ENCODE measurements at places on chromosomes 5 and 9. TPM values are rescaled to one million over a fixed set of nuclear protein-coding genes. Genes with fewer than 3 reads are reported as not detected.

DNA sequence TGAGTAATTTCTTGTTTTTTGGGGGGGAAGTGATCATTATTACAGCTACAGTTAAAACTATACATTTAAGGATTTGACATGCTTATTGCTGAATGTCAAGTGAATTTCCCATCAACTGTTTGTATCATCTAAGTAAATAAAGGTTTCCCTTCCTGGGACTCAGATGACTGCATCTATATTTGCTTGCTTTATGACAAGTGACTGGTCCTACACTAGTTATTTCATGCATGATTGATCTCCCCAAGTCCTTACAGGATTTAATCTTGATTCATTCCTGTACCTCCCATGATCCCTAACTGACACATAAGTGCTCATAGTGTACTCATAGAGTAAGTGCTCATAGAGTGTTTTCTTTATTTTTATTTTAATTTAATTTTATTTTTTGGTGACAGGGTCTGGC, 2.8 kb downstream of the TXNDC8 start:
- H3K4me1 ChIP-seq = no peaks in the 10 kb centered on the region
- no peak overlapping the region for H3K27ac ChIP-seq
- H3K36me3 ChIP-seq = no peaks in the 10 kb centered on the region
- H3K27me3 ChIP-seq = no peaks in the 10 kb centered on the region
- no peak for DNase-seq

GRCh38 chr5:116035123-116035522, 2.9 kb downstream of the ARL14EPL start:
- H3K4me1 ChIP-seq = no peaks in the 10 kb centered on the region
- no peak for DNase-seq
- H3K27ac ChIP-seq = no peak overlapping the region
- no peaks in the 10 kb centered on the region for H3K27me3 ChIP-seq

The KIF20A gene
- 2.5 TPM for total RNA-seq

- no peak for DNase-seq
- H3K4me1 ChIP-seq = peaks cover 31% of the 10 kb centered on the region
- no peaks in the 10 kb centered on the region for H3K27me3 ChIP-seq
- no peaks in the 10 kb centered on the region for H3K36me3 ChIP-seq
- no peak overlapping the region for H3K4me3 ChIP-seq
Observed at GRCh38 chr9:32387256-32387655, 2.8 kb downstream of the ACO1 start.

DNA sequence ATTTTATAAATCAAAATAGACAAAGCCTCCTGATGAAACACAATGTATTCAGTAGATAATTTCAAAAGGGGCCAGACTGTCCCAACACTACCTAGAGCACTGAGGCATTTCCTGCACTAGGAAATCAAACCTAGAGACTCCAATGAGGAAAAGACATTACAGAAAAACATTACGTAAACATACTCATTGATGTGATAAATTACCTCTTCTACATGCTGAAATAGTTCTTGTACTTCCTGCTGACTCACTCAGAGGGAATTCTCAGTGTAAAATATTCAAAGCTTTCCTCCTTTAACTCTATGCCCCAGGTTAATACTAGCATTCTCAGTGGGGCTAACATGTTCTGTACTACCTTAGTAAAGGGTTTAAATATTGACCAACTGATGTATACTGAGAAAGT, 178.0 kb downstream of the ESM1 start:
- no peaks in the 10 kb centered on the region for H3K27me3 ChIP-seq
- no peak overlapping the region for H3K27ac ChIP-seq
- no peaks in the 10 kb centered on the region for H3K4me1 ChIP-seq
- no peaks in the 10 kb centered on the region for H3K36me3 ChIP-seq
- DNase-seq = no peak

DNA sequence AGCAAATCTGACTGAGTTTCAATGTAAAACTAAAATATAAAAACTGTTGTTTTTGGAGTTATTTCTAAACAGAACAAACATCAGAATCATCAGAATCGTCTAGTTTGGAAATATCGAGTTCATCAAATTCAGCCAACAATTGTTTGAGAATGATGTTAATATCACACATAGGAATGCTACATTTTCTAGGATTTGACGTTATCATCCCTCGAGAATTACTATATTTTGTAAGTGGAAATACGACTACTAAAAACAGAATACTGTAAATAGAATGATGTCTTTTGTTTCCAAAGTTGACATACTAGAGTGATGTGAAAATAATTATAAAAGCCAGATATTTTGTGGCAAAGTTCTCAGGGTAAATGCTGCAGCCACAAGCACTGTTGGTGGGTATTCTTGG, 805.9 kb downstream of the TLE1 start:
- no peaks in the 10 kb centered on the region for H3K36me3 ChIP-seq
- no peaks in the 10 kb centered on the region for H3K27me3 ChIP-seq
- H3K4me3 ChIP-seq = no peak overlapping the region

Data from vagina (tissue), 2 donors.